Natural killer cell (primary cell): ENCODE measurements at places on chromosomes 5 and 9.
A peak's percentile ranks its signal among the peaks of the same experiment; 100 is the strongest.

DNA sequence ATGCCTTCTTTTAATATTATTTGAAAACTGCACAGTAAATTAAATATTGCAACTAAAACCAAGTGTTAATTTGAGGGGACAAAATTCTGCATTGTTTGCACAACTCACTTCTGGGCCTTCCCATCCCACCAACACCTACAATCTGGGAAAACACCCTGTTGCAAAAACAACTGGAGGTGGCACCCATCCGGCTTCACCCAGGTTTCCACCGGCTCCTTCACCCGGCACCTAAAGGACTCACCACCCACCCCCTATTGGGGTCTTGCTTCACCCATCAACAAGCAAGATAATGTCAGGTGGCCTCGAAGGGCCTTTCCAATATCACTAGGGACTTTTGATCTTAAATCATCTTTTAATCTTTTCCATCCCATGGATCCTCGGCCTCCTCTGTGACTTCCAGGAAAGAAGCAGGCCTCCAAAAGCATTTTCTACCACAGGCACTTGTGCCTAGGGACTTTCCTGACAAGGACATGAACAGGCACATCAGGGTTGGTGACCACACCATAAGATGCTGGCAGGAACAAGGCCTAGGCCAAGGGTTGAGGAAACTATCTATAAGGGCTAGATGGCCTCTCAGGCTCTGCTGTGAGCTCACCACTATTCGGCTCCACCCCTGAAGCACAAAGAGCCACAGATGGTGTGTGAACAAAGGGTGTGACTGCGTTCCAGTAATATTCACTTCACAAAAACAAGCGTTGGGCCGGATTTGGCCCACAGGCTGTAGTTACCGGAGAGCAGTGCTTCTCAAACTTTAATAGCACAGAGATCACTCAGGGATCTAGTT lies 205.1 kb downstream of the AUH start:
- peak overlapping the region; percentile 90 for H3K27ac ChIP-seq
- DNase-seq = peak; percentile 63
- H3K36me3 ChIP-seq = no peaks in the 10 kb centered on the region

- H3K4me3 ChIP-seq = no peak overlapping the region
- H3K27me3 ChIP-seq = no peaks in the 10 kb centered on the region
- H3K36me3 ChIP-seq = no peaks in the 10 kb centered on the region
- no peak overlapping the region for H3K27ac ChIP-seq
- H3K4me1 ChIP-seq = no peaks in the 10 kb centered on the region
Measured at GRCh38 chr5:9690751-9691150, 60.6 kb upstream of the TAS2R1 start.

- DNase-seq = no peak
- no peaks in the 10 kb centered on the region for H3K27me3 ChIP-seq
- H3K36me3 ChIP-seq = peaks cover 11% of the 10 kb centered on the region
- H3K27ac ChIP-seq = no peak overlapping the region
- peaks cover 25% of the 10 kb centered on the region for H3K4me1 ChIP-seq
- peak overlapping the region; percentile 65 for H3K4me3 ChIP-seq
Measured at GRCh38 chr9:137255448-137256114, 454 bp downstream of the NELFB start.

DNA sequence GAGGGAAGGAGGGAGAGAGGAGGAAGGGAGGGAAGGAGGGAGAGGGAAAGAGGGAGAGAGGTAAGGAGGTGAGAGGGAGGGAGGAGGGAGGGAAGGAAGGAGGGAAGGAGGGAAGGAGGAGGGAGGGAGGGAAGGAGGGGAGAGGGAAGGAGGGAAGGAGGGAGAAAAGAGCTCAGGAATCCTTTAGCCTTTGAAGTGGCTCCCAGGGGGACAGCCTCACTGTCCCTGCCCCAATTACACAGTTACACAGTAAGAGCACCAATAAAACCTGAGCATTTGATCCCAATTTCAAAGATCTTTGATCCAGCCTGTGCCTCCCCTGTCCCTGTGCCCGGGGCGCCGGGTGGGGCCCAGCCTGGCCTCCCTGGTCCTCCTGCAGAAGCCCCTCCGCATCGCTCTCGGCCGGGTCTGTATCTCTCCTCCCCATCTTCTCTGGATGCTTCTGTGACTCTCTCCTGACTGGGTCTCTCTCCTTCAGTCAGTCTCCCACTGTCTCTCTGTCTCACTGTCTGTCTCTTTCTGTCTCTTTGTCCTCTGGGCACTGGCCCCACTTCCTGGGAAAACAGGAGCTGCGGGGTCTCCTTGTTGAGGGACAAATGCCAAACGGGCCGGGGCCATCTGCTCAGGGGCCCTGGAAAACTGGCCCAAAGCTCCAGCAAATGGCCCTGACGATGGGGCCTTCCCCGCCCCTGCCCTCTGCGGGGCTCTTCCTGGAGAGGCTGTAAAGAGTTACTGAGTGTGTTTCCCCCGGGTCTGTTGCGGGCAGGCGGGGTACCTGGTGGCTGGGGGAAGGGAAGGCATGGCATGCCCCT lies 54.2 kb upstream of the EGFL7 start:
- H3K36me3 ChIP-seq = no peaks in the 10 kb centered on the region
- no peaks in the 10 kb centered on the region for H3K27me3 ChIP-seq
- H3K4me3 ChIP-seq = no peak overlapping the region
- peaks cover 29% of the 10 kb centered on the region for H3K4me1 ChIP-seq
- H3K27ac ChIP-seq = no peak overlapping the region

DNA sequence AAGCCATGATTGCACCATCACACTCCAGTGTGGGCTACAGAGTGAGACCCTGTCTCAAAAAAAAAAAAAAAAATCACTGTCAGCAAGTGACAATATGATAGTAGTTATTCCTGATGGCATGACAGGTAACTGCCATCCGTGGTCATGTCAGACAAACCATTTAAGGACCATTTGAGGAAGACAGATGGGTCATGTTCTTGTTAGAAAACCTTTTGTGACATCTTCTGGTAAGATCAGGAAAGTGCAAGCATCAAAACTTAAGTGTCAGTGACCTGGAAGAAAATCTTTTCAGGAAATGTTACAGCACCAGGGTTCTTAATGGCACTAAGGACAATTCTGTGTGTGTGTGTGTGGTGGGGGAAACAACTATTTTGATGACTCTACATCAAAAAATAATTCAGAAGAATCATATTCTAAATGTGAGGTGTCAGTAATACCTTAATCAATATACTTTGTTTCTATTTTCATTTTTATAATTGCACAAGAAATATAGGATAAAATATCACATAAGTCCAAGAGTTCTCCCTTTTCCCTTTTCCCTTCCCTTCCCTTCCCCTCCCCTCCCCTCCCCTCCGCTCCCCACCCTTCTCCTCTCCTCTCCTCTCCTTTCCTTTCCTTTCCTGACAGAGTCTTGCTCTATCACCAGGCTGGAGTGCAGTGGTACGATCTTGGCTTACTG lies 17.8 kb downstream of the SLC38A9 start:
- H3K36me3 ChIP-seq = peaks cover 10% of the 10 kb centered on the region
- H3K27me3 ChIP-seq = no peaks in the 10 kb centered on the region
- H3K4me1 ChIP-seq = no peaks in the 10 kb centered on the region
- no peak for DNase-seq
- no peak overlapping the region for H3K27ac ChIP-seq

- no peaks in the 10 kb centered on the region for H3K4me1 ChIP-seq
- no peak overlapping the region for H3K4me3 ChIP-seq
- H3K27me3 ChIP-seq = no peaks in the 10 kb centered on the region
- no peak for DNase-seq
- no peak overlapping the region for H3K27ac ChIP-seq
Measured at GRCh38 chr5:60822285-60822556, 21.8 kb downstream of the ELOVL7 start.

GRCh38 chr9:87319656-87320055 lies 178.0 kb upstream of the DAPK1 start:
- H3K4me3 ChIP-seq = no peak overlapping the region
- no peaks in the 10 kb centered on the region for H3K36me3 ChIP-seq
- no peaks in the 10 kb centered on the region for H3K27me3 ChIP-seq
- DNase-seq = no peak
- no peaks in the 10 kb centered on the region for H3K4me1 ChIP-seq
- H3K27ac ChIP-seq = no peak overlapping the region

- H3K4me3 ChIP-seq = no peak overlapping the region
- H3K4me1 ChIP-seq = no peaks in the 10 kb centered on the region
- H3K27me3 ChIP-seq = peaks cover 3% of the 10 kb centered on the region
- H3K27ac ChIP-seq = no peak overlapping the region
- no peak for DNase-seq
Measured at GRCh38 chr9:86854898-86855523, 92.3 kb downstream of the GAS1 start.

DNA sequence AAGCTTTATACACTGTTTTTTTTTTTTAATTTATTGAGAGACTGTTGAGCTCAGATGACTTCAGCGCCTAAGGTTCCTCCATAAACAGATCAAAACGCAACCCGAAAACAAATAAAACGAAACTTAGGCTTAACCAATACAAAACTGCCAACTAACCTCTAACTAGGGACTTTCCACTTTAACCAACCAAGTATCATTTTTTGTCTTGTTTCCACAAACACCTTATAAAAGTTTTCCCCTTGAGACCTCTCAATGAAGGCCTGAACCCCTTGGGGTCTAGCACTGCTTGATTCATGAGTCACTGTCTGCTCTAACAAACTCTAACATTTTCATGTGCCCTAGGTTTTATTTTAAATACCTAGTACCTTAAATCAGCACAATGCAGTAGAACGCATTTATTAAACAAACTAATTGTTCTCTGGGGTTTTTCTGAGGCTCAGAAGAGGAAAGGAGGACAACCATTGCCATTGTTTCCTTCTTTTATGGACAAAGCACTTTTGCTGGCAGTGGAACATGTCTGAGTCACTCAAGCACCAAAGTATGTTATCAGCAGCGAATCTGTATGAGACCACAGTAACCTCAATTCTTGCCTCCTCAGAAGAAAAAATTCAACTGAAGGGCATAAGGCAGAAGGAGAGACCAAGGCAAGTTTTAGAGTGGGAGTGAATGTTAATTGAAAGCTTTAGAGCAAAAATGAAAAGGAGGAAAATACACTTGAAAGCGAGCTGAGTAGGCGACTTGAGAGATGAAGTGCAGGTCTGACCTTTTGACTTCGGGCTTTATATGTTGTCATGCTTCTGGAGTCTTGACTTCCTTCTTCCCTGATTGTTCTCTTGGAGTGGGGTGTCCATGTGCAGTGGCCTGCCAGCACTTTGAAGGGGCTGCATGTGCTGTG lies 97.7 kb upstream of the HCN1 start:
- no peak overlapping the region for H3K4me3 ChIP-seq

- no peaks in the 10 kb centered on the region for H3K4me1 ChIP-seq
- H3K36me3 ChIP-seq = no peaks in the 10 kb centered on the region
- no peak overlapping the region for H3K4me3 ChIP-seq
- H3K27ac ChIP-seq = no peak overlapping the region
Measured at GRCh38 chr5:27437594-27438200, 399.3 kb upstream of the CDH9 start.

GRCh38 chr9:16179566-16179965 lies 626.7 kb downstream of the CCDC171 start:
- no peak overlapping the region for H3K4me3 ChIP-seq
- DNase-seq = no peak
- H3K27ac ChIP-seq = no peak overlapping the region
- H3K4me1 ChIP-seq = no peaks in the 10 kb centered on the region
- no peaks in the 10 kb centered on the region for H3K36me3 ChIP-seq

DNA sequence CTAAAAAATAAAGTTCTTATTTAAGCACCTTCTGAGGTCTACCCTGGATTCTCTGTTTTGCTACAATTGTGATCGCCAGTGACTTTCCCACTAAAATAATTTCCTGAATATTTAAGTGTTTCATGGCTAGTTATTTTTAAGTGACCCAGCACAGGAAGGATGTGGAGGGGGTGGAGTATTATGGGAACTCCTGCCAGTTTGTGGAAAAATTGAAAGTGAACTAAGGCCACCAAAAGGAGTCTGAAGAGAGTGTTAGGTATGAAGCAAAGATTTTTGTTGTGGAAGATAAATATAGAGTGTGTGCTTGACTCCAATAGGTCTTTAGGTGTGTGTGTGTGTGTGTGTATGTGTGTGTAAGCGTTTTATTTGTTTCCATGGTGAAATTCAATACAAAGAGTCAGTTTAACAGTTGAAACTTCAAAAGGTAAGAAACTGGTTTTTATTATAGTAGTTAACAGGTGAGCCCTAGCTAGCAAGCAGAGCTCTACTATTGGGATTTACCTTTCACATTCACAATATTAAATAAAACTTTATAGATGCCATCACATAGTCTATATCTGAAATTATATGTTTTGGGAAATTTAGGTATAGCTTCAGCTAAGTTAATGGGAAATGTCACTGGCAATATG lies 25.6 kb downstream of the RASGRF2 start:
- H3K27me3 ChIP-seq = no peaks in the 10 kb centered on the region
- no peaks in the 10 kb centered on the region for H3K36me3 ChIP-seq
- H3K27ac ChIP-seq = no peak overlapping the region

- no peaks in the 10 kb centered on the region for H3K36me3 ChIP-seq
- peaks cover 10% of the 10 kb centered on the region for H3K27me3 ChIP-seq
- no peak for DNase-seq
- no peak overlapping the region for H3K4me3 ChIP-seq
- H3K27ac ChIP-seq = no peak overlapping the region
- peaks cover 9% of the 10 kb centered on the region for H3K4me1 ChIP-seq
Measured at GRCh38 chr9:136669791-136670464, 7.2 kb downstream of the EGFL7 start.

GRCh38 chr9:99577351-99577750 lies 244.3 kb upstream of the NR4A3 start:
- no peak for DNase-seq
- H3K4me1 ChIP-seq = no peaks in the 10 kb centered on the region
- no peak overlapping the region for H3K27ac ChIP-seq

- H3K4me1 ChIP-seq = peaks cover 16% of the 10 kb centered on the region
- H3K4me3 ChIP-seq = no peak overlapping the region
- no peaks in the 10 kb centered on the region for H3K27me3 ChIP-seq
- no peak for DNase-seq
- no peak overlapping the region for H3K27ac ChIP-seq
Measured at GRCh38 chr5:14678773-14679334, 14.3 kb downstream of the OTULIN start.

GRCh38 chr5:129716235-129716634 lies 31.7 kb upstream of the MINAR2 start:
- H3K4me3 ChIP-seq = no peak overlapping the region
- no peaks in the 10 kb centered on the region for H3K4me1 ChIP-seq
- H3K27ac ChIP-seq = no peak overlapping the region
- H3K36me3 ChIP-seq = no peaks in the 10 kb centered on the region
- DNase-seq = no peak

DNA sequence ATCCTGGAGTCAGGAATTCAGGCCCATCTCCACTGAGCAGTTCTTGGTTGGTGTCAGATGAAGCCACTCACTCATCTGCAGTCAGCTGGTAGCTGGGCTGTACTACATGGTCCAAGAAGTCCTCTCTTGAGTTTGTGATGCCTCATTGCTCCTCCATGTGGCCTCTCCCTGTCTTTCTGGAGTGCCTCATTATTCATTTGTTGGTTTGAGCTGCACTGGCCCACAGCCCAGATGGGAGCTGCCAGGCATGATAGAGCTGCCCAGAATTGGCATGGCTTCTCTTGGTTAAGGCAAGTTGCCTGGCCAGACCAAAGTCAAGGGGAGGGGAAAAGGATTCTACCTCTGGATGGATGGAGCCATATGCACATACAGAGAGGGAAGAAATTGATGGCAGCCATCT lies 8.0 kb downstream of the PTCD2 start:
- DNase-seq = no peak
- no peaks in the 10 kb centered on the region for H3K4me1 ChIP-seq
- no peaks in the 10 kb centered on the region for H3K27me3 ChIP-seq
- no peak overlapping the region for H3K27ac ChIP-seq
- H3K36me3 ChIP-seq = peaks cover 33% of the 10 kb centered on the region

GRCh38 chr5:111950660-111951059 lies 193.7 kb upstream of the NREP start:
- no peak overlapping the region for H3K4me3 ChIP-seq
- no peaks in the 10 kb centered on the region for H3K4me1 ChIP-seq
- H3K36me3 ChIP-seq = no peaks in the 10 kb centered on the region
- no peak overlapping the region for H3K27ac ChIP-seq
- no peaks in the 10 kb centered on the region for H3K27me3 ChIP-seq
- no peak for DNase-seq
